ENCODE measurements at places on chromosomes 6 and 20. TPM values are rescaled to one million over a fixed set of nuclear protein-coding genes. Genes with fewer than 3 reads are reported as not detected.
A peak's percentile ranks its signal among the peaks of the same experiment; 100 is the strongest.

- DNase-seq, result no peak
Measured at GRCh38 chr6:34688956-34689355, 7.6 kb downstream of the ILRUN start.

HMGA1 gene
- 415 TPM for total RNA-seq

COL12A1 gene
- total RNA-seq, result 5.8 TPM

DNA sequence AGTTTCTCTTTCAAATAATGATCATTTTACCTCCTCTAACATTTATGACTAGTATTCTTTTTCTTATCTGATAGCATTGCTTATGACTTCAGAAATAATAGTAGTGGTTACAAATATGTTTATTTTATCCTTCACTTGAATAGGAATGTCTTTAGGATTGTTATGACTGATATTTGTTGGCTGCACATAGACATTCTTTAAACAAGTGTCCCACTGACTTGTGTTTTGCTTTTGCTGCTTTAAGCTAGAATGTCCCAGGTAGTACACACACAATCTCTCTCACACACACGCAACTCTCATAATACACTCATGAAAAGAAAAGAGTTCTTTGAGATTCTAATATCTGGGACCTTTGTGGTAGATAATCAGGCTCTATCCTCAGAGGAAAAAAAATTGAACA is 21.6 kb downstream of the KIAA1586 start:
- no peak for DNase-seq

GTPBP2 gene
- 38.5 TPM for total RNA-seq

ZBTB12 gene
- 3.5 TPM for total RNA-seq

DNA sequence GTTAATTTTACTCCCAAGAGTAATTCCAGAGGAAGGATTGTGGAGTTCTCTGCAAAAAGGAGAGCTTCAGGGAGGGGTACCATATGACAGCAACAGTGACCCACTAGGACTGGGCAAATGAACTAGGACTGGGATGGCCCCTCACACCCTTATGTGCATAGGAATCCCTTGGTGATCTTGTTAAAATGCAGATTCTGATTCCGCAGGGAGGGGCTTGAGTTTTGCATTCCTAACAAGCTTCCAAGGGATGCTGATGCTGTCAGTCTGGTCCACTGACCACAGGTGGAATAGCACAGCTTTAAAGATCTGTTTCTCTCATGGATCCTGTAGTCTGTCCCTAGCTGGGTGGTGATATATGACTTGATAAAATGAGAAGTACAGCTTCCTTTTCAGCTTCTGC is 6.3 kb upstream of the FOXA2 start:
- DNase-seq, result no peak

DNA sequence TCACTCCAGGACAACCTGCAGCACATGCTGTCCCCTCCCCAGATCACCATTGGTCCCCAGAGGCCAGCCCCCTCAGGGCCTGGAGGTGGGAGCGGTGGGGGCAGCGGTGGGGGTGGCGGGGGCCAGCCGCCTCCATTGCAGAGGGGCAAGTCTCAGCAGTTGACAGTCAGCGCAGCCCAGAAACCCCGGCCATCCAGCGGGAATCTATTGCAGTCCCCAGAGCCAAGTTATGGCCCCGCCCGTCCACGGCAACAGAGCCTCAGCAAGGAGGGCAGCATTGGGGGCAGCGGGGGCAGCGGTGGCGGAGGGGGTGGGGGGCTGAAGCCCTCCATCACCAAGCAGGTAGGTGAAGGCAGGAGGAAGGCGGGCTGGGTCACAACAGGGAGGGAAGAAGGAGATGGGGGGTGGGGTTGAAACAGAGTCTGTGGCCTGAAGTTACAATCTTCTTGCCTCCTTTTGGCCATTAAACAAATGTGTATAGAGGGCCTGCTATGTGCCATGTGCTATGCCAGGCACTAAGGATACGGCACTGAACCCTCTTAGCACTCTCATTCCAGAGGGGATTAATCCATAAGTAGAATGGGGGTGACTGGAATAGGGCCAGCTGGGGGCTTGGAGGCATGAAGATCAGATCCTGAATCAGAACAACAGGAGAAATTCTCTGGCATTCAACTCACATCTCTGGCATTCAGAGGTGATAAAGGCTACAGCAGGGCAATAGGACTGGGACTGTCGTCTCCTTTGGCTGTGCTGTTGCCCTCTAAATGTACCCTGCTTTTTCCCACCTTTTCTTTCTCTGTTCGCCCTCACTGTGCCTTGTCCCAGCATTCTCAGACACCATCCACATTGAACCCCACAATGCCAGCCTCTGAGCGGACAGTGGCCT is 10.5 kb upstream of the ZBTB9 start:
- DNase-seq, result no peak

DNA sequence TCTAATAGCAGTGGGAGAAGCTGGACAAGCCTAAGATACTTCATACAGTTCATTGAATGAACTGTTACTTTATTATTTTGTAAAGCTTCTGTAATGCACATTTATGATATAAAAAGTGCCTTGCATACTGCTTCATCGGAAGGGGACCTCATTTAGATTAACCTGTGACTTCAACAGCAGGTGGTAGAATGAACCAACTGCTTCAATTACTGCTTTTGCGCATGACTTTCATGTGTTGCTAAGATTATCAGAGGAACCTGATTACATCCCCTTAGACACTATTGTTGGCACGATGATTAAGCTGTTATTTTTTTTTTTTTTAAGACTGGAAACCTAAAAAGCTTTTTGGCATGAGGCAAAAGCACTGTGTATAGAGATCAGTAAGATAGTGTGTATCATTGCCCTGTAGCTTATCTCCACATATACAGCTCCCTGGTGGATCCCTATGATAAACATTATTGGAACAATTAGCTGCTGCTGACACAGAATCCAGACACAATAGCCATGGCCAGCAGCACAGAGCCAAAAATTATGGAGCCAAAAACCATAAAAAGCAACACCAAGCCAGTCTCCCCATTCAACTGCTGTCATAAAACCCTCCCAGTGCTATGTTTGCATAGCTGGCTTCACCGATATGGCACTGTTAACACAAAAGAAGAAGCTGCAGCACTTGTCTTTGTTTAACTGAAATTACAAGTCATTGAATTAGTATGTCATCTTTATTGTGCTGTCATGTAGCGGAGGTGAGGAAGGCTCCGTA is 731.6 kb upstream of the MMS22L start:
- DNase-seq, result no peak

- no peak for DNase-seq
Measured at GRCh38 chr20:38212806-38213606, 47.5 kb downstream of the KIAA1755 start.

- peak; percentile 19 for DNase-seq
Measured at GRCh38 chr6:130322673-130323268, 43.0 kb upstream of the TMEM200A start.

CD83 gene
- 1.6 TPM for total RNA-seq

C6orf58 gene
- total RNA-seq, result not detected

MOCS3 gene
- 9.5 TPM for total RNA-seq

EPPIN gene
- total RNA-seq, result not detected

DNA sequence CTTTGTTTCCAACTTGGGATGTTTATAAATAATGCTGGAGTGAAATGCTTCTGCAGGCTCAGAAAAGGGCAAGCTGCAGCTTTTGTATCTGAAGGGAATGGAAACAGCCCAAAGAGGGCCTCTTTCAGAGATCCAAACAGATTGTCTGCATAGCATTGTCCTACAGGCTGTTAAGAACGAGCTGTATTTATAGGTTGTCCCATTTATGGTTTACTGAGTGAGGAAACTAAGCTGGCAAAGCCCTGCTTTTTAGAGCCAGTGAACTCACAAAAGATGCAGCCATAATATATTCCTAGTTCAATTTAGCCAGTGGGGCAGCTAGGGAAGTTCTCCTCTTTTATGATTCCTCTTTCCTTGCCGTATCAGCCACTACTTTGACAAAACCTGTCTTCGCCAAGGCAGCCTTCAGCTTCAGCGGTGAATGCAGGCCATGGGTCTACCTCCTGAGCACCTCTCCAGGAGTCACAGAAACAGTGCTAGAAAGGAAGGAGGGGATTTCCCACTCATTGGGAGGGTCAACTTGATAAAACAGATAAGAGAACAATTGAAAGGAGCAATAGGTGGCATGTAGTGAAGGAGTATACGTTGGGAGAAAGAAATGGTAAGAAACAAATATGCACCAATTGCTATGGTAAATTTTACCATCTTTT is 15.0 kb downstream of the KIAA0319 start:
- no peak for DNase-seq

OR12D3 gene
- not detected for total RNA-seq

- DNase-seq, result no peak
Measured at GRCh38 chr20:45404438-45404837, 3.7 kb upstream of the DBNDD2 start.

TRIM31 gene
- total RNA-seq, result not detected

DNA sequence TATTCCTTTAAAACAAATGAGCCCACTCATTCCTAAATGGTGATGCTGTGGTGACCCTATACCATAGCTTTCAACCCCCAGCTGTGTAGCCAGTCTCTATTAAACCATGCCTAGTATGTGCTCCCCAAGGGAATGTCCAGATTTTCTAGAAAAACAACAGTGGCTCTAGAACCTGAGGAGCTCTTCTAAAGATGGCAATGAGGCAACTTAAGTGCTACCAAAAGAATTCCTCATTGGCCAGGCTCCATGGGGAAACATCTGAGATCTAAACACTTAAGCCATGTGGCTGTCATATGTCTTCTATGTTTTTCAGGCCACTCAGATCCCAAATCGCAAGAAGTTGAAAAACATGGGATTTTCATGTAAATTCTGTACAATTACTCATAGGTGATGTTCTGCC is 191.0 kb downstream of the TPBG start:
- no peak for DNase-seq

GRCh38 chr6:143449714-143450452 is 612 bp downstream of the ADAT2 start:
- DNase-seq, result no peak

AVP gene
- total RNA-seq, result not detected

DNA sequence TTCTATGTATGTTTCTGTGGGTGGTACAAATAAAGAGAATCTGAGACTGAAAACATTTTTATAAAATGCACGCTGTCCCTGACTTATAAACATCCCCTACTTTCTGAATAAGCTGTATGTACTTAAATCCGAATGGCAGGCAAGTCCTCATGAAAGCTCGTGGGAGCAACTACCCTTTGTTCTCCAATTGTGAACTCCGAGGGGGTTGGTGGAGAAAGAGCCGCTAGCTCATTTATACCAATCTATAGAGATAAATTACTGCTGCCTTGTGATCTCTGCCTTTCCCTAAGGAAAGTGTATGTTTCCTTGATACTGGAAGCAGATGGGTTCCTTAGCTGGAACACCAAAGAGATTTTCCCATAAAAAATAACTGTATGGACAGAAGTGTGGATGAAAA is 84.5 kb downstream of the GJA10 start:
- DNase-seq, result no peak

GRCh38 chr6:111418971-111419693 is 63.9 kb downstream of the REV3L start:
- no peak for DNase-seq

DNA sequence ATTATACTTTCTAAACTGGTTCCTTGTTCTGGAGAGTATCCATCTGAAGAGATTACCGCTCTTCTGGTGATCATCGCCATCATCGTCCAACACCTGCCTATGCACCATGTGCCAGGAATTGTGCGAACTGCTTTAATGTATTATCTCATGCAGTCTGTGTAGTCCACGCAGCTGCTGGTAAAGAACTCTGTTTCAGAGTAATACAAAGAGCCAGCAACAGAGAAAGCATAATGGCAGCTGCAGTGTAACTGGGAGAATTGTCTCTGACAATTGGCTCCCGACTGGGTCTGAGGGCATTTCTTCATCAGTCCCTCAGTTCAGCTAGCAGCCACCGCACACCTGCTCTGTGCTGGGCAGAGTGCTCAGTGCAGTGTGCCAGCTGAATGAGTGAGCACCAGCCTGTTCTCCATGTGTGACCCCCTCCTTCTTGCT is 383.4 kb downstream of the GRIK2 start:
- DNase-seq, result no peak

FOXP4 gene
- 3.1 TPM for total RNA-seq

EMILIN3 gene
- not detected for total RNA-seq

PDE10A gene
- 9.8 TPM for total RNA-seq

DNA sequence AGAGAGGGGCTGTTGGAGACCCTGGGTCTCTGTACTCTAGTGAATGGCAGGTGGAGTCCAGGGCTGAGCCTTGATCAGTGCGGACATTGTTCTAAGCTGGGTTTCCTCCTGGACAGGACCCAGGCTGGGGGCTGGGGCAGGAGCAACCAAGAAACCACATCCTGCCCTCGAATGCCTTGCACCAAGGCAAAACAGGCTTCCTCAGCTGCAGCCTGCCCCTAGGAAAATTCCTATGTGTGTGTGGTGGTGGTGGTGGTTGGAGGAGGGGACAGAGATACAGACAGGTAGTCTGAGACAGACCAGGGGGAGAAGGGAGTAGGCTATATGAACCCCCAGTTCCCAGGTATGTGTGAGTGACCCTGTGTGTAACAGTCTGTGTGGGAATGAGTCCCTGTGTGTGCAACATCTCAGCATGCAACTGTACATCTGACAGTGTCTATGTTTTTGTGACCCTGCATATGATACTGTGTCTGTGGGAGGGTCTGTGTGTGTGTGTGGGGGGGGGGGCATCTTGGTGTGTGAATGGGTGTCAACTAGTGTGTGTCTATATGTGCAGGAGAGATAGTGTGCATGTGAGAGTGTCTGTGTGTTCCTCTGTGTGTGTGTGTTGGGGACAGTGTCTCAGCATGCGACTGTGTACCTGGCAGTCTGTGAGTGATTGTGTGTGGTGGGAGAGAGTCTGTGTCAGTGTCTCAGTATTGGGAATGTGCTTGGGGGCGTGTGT is 3.0 kb downstream of the GLP1R start:
- DNase-seq, result no peak

DNA sequence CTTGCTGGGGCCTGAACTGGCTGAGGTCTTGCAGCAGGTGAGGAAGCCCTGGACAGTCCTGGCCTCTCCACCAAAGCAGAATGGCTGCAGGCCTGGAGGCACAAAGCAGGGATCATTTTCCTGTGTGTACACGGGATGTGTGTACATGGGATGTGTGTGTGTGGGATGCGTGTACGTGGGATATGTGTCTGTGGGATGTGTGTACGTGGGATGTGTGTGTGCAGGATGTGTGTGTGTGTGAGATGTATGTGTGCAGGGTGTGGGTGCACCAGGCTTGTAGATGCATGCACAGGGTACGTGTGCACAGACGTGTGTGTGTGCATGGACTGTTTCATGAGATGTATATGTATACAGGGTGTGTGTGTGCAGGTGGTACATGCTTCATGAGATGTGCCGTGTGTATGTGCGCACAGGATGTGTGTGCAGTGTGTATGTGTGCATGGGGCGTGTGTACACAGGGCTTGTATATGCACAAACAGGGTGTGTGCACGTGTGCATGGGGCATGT is 7.9 kb upstream of the CHRNA4 start:
- DNase-seq, result no peak

- no peak for DNase-seq
Measured at GRCh38 chr20:34999021-34999451, 43.4 kb downstream of the MYH7B start.

OPRM1 gene
- total RNA-seq, result not detected

MDFI gene
- 26.8 TPM for total RNA-seq

All from pulmonary artery endothelial cell (primary cell).